ENCODE measurements at places on chromosomes 3 and 15. TPM values are rescaled to one million over a fixed set of nuclear protein-coding genes. Genes with fewer than 3 reads are reported as not detected.

PGBD4 gene
- 3.1 TPM for total RNA-seq

PLCL2 gene
- total RNA-seq = 46.7 TPM

TMIE gene
- 2.7 TPM for total RNA-seq

KLHL18 gene
- total RNA-seq = 17.4 TPM

PRSS50 gene
- total RNA-seq = not detected

RASL12 gene
- not detected for total RNA-seq

COL6A6 gene
- total RNA-seq = not detected

ST8SIA2 gene
- total RNA-seq = not detected

XCR1 gene
- not detected for total RNA-seq

RASSF1 gene
- 96.2 TPM for total RNA-seq

CP gene
- not detected for total RNA-seq

ASB14 gene
- total RNA-seq = not detected

CIDEC gene
- not detected for total RNA-seq

CHD2 gene
- 159 TPM for total RNA-seq

FBN1 gene
- 1.1 TPM for total RNA-seq

GPR171 gene
- 242 TPM for total RNA-seq

TNK2 gene
- 86.8 TPM for total RNA-seq
